Stimulated activated CD8-positive, alpha-beta memory T cell treated with anti-CD3 and anti-CD28 coated beads, Interleukin-4, amount 100 ng/mL, for 4 hours (primary cell): ENCODE measurements at places on chromosomes 3 and 15.

- DNase-seq, result no peak
Observed at GRCh38 chr15:98381446-98381845, 266.9 kb upstream of the IGF1R start.

- DNase-seq, result no peak
Observed at GRCh38 chr3:171135549-171135948, 109.0 kb upstream of the SLC2A2 start.

GRCh38 chr15:79990997-79991334 is 20.0 kb upstream of the BCL2A1 start:
- no peak for DNase-seq

DNA sequence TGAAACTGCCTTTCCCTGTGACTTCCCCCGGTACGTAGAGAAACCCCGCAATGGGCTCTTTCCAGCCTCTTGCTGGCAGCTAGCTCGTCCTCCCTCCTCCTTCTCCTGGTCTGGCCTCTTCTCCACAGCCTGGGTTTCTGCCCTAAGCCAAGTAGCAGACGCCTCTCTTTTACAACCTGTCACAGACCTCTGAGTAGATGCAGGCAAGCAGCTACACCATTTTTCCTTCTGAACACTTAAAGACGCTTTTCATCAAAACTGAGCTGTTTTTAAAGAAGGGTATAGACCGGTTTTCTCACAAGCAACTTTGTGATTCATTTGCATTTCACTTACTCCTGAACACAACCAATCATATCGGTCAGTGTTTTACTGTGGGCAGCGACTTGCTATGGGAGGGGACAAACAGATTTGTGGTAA is 32.0 kb downstream of the ADAMTSL3 start:
- no peak for DNase-seq

DNA sequence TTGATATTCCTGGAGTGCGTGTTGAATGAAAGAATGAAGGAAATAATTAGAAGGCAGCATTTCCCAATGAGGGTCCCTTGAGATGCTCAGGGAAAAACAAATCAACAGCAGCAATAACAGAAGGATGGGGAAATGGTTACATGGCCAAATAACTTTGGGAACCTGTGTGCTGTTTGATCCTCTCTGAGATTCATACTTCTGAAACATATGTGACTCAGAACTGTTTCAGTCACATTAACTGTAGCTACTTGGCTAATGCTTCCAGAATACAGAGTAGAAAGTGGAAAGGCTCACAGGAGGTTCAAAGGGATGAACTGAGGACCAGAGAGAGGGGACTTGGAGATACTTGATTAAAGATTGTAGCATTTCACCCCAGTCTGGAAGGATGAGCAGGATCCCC is 258.2 kb downstream of the SLCO3A1 start:
- no peak for DNase-seq

GRCh38 chr3:50389414-50389767 is 30.1 kb upstream of the TMEM115 start:
- no peak for DNase-seq

DNA sequence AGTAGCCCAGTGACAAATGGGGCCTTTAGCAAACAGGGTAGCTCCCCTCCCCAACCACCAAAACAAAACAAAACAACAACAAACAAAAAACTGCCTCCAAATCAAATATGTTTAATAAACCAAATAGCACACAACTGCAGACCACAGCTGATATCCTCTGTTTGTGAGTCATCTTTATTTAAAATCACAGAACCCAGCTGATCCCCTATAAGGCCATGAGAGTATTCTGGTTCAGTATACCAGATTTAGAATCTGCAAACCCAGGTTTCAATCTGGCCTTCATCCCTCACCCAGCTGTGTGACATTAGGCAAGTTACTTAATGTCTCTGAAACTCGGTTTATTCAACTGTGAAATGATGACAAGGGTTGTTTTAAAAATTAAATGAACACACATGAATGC is 124.5 kb downstream of the SUCLG2 start:
- DNase-seq, result no peak
